ENCODE measurements at places on chromosomes 2 and 18.

- no peak for DNase-seq
These were observed 567.4 kb downstream of the ARHGAP15 start for GRCh38 chr2:143696651-143697050.

DNA sequence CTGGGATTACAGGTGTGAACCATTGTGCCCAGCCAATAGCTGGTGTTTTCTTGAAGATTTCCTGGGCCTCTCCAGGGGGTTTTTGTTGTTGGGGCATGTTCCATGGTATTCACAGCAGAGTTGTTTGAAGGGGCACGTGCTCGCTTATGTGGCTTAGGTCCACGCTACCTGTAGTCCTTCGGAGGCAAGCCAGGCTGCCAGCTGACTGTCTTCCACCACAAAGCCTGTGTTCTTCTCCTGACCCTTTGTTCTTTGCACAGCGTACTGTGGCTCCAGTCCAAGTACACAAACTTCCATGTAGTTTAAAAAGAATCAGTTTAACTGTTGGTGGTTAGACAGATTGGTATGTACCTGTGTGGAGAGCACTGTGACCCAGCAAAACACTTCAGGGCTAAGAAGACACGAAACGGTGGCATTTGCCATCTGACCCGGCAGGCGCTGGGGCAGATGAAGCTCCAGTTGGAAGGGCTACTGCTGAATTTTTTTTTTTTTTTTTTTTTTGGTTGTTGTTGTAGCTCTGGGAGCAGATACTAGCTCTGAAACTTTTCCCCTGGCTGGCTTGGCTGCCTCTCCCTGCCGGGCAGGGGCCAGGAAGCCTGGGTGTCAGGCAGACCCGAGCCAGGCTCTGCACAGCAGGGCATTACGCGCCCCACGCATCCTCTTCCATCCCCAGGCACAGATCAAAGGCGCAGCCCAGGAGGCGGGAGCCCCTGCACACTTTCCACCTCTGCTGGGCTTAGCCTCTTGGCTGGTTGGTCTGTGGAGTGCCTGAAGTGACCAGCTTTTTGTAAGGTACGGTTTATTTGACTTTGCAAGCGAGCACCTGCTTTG lies 5.7 kb downstream of the GREB1 start:
- DNase-seq = peak; percentile 1

DNA sequence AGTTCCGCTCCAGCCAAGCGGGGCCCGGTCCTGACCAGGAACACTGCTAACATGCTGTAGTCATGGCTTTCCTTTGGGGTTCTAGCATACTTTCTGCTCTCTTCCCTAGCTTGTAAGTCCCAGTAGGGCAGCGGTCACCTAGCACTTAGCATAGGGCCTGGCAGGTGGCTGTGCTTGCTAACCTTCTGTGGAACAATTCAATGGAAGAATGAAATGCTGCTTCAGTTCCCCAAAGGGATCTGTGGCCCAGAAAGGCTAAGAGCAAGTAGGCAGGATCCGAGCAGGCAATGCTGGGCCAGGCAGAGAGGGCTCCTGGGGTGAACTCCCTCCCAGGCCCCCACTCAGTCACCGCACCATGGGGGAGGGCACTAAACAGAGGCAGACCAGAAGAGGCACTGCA lies 266.8 kb downstream of the CELF4 start:
- no peak for DNase-seq

DNA sequence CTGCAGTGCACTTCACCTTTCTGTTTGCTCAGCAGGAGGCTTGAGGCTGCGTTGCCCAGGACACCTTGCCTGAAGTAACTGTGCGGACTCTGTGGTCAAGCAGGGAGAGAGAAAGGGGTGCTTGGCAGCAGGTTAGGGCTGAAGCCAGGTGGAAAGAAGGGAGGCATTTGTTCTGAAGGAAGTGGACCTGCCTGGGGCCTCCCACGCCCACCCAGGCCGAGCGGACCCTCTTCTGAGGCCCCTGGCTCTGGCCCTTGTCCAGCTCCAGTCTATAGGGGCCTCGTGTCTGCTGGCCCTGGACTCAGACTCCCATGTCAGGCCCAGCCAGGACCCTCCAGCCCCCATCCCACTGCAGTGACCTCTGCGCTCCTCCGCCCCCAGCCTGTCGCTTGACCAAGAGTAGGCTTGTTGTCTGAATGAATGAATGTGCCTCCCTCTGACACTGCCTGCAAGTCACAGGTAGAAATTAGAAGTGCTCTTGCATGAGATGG lies 2.5 kb downstream of the SNED1 start:
- DNase-seq = no peak

DNA sequence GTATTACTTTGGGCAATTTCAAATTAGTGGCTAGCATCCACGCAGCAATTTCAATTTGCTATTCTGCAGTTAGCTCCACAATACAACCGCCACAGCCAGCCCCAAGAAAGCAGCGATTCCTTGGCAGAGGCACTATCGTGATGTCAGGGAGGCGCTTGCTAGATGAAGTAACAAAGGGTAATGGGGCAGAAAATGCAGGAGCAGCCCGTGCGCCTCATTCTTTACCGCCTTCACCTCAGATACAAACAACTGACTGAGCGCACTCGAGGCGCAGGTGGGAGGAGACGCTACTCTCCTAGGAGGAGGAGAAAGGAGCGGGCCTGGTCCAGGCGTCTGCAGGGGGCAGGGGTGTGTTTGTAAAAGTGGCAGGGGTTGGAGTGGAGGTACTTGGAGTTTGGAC lies 76.9 kb upstream of the ASB18 start:
- no peak for DNase-seq

DNA sequence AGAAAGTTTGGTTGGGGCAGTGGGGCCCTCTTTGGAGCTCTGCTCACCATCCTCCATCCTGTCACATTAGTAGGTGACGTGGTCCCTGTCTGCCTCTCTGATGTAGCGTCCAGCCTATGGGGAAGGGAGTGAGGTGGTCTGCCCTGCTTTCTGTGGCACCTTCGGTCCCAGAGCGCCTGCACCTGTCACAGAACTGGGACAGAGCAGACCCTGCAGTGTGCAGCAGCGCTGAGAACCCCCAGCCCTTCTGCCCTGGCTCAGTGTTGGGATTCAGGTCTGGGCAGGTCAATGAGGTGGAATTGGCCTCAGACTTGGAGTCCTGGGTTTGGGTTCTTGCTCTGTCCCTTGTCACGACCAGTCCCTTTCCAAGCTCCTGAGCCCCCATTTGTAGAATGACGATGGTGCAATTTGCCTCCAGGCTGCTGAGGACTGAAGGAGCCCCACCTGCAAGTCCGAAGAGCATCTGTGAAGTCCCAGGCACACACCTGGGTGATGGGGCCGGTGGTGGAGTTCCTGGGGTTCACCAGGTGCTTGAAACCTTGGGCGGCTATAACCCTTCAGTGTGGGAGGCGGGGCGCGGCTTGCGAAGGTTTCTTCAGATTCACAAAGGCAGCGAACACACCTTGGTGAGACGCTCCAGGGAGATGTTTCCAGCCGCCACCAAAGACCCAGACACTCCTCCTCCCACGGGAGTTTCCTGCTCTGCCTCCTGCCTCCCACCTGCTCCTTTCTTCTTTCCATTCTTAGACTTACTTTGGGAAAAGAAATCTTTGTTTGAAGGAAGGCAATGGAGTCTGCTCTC lies 265.4 kb upstream of the HDAC4 start:
- no peak for DNase-seq

DNA sequence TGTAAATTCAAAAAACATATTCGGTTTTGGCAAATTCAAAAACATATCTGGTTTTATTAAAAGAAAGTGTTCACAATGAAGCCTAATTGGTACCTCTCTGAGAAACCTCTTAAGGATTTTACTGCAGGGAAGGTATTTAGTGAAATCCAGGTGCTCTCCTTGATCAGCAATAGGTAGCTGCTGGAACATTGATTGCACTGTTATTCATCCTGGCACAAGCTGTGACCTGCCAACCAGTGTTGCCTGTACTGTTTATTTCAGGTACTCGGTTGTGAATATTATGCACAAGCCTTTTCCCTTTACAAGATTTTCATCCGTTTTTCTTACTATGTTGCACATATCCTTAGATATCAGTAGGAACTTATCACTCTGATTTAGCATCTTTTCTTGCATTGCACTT lies 155.8 kb upstream of the ZEB2 start:
- no peak for DNase-seq

DNA sequence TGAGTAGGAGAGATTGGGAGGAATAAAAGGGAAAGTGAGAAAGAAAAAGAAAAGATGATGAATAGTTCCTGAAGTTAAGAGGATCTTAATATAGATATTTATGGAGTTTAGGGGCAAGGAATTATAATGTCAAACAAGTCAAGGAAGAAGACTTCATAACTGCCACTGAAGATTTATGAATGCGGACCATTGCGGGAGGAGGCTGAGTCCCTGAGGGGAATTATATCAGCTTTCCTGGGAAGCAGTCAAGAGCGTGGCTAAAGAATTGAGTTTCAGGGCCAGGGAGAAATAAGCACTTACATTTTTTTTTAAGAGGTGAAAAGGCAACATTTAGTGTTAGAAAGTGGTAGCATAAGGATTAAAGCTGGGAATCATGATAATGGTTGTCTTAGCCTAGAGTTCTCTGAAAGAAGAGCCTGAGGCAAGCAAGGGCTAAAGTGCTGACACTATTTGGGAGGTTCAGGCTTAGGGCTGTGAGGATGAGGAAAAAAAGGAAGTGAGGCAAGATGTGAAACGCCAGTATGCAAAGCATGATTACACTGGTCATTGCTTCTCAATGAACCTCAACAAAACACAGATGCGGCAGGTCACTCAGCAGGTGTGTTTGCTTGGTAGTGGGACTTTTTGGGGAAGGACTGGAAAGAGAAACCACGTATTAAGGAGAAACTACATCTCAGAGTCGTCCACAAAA lies 217.1 kb downstream of the SLC4A3 start:
- DNase-seq = no peak

DNA sequence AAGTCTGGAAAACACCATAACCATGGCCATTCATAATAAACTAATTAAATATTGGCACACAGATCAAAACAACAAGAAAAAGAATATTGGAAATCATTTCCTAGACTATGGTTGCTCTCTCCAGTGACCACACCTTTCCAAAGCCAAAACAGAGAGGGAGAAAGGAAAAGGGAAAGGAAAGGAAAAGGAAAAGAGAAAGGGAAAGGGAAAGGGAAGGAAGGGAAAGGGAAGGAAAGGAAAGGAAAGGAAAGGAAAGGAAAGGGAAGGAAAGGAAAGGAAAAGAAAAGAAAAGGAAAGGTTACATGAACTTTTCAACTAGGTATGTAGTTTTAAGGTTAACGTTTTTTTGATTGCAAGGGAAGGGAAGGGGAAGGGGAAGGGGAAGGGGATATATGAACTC lies 360.5 kb upstream of the SLC39A10 start:
- no peak for DNase-seq

DNA sequence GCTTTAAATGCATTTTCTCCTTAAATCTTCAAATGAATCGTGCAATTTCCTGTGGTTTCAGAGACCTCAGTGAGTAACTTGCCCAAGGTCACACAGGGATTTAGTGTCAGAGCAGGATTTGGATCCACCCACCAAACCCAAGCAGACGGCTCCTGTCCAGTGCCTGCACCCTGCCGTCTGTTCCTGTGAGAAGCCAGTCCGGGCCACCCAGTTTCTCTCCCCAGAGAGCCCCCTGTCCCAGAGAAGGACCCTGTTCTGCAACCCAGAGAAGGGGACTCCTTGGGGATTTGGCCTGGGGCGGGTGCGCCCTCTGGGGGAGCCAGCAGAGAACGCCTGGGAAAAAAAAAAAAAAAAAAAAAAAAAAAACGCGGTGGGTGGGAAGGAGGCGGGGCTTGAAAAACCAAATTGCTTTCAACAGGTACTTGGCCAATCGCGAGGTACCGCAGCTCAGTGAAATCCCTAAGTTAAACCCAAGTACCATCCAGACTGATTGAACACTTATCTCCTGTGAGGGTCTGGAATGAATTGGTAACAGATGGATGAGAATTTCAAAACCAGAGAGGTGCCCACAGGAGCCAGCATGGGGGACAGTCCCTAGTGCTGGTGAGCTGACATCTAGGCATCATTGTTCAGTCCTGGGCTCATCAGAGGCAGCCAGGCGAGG lies 30.9 kb upstream of the REEP1 start:
- peak; percentile 68 for DNase-seq

- DNase-seq = no peak
These were observed 1443.0 kb upstream of the LRRTM1 start for GRCh38 chr2:81747481-81748070.

GRCh38 chr2:48514348-48515003 lies 15.5 kb upstream of the STON1 start:
- no peak for DNase-seq
